ENCODE measurements at places on chromosomes 1 and 21.

DNA sequence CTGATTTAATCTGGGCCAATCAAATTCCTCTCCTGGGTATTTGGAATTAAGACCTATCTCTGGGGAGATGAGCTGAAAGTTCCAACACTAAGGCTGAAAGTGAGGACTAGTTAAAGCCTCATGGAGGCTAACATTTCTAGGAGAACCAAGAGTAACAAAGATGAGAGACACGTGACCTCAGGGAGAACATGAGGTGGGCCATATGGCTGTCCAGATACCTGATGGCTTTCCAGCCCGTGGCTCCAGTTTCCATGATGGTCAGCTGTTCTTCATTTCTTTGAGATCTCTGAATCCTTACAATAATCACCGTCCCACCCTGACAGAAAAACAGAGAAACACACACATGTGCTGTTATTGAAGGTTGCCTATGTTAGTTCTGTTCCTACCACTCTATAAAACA lies 66.1 kb downstream of the LEPR start:
- H3K27ac ChIP-seq: no peak overlapping the region
- no peak overlapping the region for H3K4me3 ChIP-seq
- DNase-seq: no peak
- no peaks in the 10 kb centered on the region for H3K4me1 ChIP-seq
- no peaks in the 10 kb centered on the region for H3K36me3 ChIP-seq

DNA sequence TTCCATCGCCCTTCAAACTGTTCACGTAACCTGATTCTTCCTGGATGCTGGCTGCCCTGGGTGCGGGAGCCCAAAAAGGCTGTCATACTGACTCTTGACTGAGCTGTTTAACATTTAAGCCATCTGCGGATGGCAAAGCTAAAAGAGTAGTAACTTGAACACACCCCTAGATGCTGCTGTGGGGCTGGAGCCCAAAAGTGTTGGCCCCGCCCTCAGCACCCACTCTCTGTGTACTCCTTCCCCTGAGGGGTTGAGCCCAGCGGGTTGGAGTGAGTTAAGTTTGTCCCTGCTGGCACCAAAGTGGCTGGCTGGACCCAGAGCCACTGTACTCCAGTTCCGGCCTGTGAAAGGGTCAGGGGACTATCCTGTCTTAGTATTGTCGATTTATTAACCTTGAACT lies 640.6 kb downstream of the PTPRU start:
- no peak for DNase-seq
- peaks cover 6% of the 10 kb centered on the region for H3K4me1 ChIP-seq
- no peaks in the 10 kb centered on the region for H3K36me3 ChIP-seq
- H3K4me3 ChIP-seq: no peak overlapping the region
- H3K27ac ChIP-seq: no peak overlapping the region
- H3K27me3 ChIP-seq: peaks cover 16% of the 10 kb centered on the region

DNA sequence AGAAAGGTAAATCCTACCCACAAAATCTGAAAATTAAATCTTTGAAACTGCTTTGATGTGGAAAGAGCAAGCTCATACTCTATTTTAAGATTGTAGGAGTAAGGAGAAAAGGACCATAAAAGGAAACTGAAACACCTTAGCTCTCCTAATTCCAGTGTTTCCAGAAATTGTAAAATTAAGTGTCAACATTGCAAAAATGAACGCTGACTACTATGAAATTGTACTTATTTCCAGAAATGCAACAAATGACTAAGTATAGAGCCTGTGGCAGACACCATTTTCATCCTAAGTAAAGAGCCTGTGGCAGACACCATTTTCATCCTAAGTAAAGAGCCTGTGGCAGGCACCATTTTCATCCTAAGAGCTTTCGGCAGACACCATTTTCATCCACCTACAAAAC lies 6.9 kb upstream of the SIPA1L2 start:
- no peak overlapping the region for H3K27ac ChIP-seq
- H3K27me3 ChIP-seq: no peaks in the 10 kb centered on the region

- H3K4me1 ChIP-seq: no peaks in the 10 kb centered on the region
- no peak overlapping the region for H3K27ac ChIP-seq
- no peak for DNase-seq
- no peak overlapping the region for H3K4me3 ChIP-seq
These were observed 329.8 kb downstream of the RPS6KC1 start for GRCh38 chr1:213380865-213381264.

GRCh38 chr1:187326557-187326956 lies 497.8 kb downstream of the PLA2G4A start:
- H3K27ac ChIP-seq: no peak overlapping the region
- no peak overlapping the region for H3K4me3 ChIP-seq
- no peaks in the 10 kb centered on the region for H3K36me3 ChIP-seq
- peaks cover 5% of the 10 kb centered on the region for H3K4me1 ChIP-seq

GRCh38 chr1:116111524-116112021 lies 374 bp downstream of the MAB21L3 start:
- H3K27ac ChIP-seq: peak overlapping the region; percentile 86
- H3K27me3 ChIP-seq: no peaks in the 10 kb centered on the region
- H3K4me3 ChIP-seq: no peak overlapping the region
- no peaks in the 10 kb centered on the region for H3K36me3 ChIP-seq
- peak; percentile 56 for DNase-seq

DNA sequence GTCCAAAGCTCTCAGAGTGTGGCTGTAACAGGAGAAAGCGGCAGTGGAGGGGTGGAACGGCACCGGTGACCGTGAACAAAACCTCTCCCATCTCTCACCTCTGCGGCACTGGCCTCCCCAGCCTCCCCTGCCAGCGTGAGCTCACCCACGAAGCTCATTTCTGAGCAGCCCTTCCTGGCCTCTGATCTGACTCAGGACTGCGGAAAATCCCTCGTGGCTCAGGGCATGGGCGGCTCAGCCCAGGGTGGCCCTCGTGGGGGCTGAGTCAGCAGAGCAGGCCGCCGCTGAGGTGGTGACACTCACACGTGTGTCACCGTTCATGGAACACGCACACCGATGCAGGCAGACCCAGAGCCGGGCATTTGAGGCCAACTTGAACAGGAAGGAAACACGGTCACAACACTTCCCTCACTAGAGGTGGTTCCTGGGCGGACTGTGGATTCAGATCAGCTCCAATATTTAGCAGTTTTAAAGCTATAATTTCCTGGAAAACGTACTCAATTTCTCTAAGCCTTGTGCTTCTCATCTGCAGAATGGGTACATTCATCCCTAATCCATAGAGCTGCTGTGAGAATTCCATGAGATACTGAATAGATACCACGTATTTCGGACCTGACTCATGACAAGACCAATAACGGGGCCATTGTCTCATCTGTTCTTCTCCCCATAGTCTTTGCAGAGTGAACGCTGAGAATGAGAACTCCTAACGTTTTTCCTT lies 115.0 kb upstream of the TMPRSS2 start:
- no peak overlapping the region for H3K4me3 ChIP-seq
- H3K27ac ChIP-seq: peak overlapping the region; percentile 15
- no peak for DNase-seq
- H3K27me3 ChIP-seq: no peaks in the 10 kb centered on the region
- H3K36me3 ChIP-seq: peaks cover 6% of the 10 kb centered on the region

GRCh38 chr1:62735491-62736171 lies 47.4 kb upstream of the DOCK7 start:
- H3K4me1 ChIP-seq: peaks cover 6% of the 10 kb centered on the region
- no peaks in the 10 kb centered on the region for H3K36me3 ChIP-seq
- no peak overlapping the region for H3K4me3 ChIP-seq
- peak; percentile 13 for DNase-seq
- peaks cover 5% of the 10 kb centered on the region for H3K27me3 ChIP-seq
- no peak overlapping the region for H3K27ac ChIP-seq

- H3K27me3 ChIP-seq: no peaks in the 10 kb centered on the region
- H3K27ac ChIP-seq: no peak overlapping the region
- DNase-seq: no peak
- no peaks in the 10 kb centered on the region for H3K36me3 ChIP-seq
- no peak overlapping the region for H3K4me3 ChIP-seq
- H3K4me1 ChIP-seq: peaks cover 7% of the 10 kb centered on the region
These were observed 15.8 kb upstream of the TNFRSF8 start for GRCh38 chr1:12047120-12047876.

DNA sequence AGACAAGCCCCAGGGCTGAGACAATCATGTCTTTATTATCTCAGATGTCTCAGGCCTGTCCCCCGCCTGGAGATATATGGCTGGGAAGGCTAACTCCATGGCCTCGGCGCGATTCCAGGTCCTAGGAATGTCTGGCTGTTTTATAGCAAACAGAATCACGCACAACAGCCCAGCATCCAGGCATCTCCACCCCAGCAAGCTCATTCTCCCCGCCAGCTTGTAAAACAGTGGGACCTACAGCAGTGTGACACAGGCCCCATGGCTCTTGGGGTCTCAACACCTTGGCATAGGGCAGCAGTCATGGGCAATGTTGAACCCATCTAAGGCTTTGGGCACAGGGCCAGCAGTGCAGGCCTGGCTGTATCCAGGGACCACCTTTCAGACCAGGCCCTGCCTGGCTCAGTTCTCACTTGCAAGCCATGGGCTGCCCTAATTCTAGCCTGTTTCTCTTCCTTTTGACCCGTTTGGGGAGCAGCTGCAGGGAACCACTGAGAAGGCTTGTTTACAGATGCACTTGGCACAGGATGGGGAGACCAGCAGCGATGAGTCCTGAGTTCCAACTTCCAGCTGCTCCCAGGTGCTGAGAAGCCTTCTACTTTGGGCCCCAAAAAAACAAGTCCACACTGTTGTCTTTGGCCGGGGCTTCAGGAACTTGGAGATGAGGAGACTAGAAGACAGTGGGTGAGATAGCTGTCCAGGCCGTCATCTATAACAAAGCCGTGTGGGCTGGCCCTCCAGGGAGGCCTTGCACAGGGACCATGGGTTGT lies 34.4 kb downstream of the WNT4 start:
- no peak overlapping the region for H3K4me3 ChIP-seq
- H3K4me1 ChIP-seq: no peaks in the 10 kb centered on the region
- DNase-seq: no peak
- H3K27ac ChIP-seq: peak overlapping the region; percentile 61
- H3K36me3 ChIP-seq: peaks cover 44% of the 10 kb centered on the region
- no peaks in the 10 kb centered on the region for H3K27me3 ChIP-seq

GRCh38 chr1:197464044-197464443 lies 196.0 kb downstream of the CRB1 start:
- peak overlapping the region; percentile 42 for H3K4me3 ChIP-seq
- DNase-seq: peak; percentile 87
- no peaks in the 10 kb centered on the region for H3K27me3 ChIP-seq
- peak overlapping the region; percentile 95 for H3K27ac ChIP-seq
- H3K4me1 ChIP-seq: peaks cover 17% of the 10 kb centered on the region
- H3K36me3 ChIP-seq: no peaks in the 10 kb centered on the region

DNA sequence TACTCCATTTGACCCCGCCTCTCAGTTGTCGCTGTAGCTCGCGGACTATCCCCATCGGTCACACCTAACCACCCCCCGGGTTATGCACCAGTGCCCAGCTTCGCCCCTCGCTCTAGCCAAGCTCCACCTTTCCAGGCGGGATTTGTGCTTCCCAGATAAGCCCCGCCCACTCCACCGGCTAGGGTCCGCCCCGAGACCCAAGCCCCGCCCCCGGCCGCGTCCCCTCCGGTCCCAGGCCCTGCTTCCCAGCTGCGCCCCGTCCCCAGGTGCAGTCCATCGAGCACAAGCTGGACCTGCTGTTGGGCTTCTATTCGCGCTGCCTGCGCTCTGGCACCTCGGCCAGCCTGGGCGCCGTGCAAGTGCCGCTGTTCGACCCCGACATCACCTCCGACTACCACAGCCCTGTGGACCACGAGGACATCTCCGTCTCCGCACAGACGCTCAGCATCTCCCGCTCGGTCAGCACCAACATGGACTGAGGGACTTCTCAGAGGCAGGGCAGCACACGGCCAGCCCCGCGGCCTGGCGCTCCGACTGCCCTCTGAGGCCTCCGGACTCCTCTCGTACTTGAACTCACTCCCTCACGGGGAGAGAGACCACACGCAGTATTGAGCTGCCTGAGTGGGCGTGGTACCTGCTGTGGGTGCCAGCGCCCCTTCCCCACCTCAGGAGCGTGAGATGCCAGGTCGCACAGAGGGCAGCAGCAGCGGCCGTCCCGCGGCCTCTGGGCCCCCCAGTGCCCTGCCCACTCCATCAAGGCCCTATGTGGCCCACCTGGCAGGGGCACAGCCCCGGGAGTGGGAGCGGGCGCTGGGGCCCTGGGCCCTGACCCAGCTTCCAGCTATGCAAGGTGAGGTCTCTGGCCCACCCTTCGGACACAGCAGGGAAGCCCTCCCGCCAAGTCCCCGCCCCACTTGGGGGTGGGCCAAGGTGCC lies 23.9 kb downstream of the CITED4 start:
- H3K27me3 ChIP-seq: no peaks in the 10 kb centered on the region
- no peaks in the 10 kb centered on the region for H3K36me3 ChIP-seq
- no peaks in the 10 kb centered on the region for H3K4me1 ChIP-seq
- no peak overlapping the region for H3K4me3 ChIP-seq
- no peak overlapping the region for H3K27ac ChIP-seq
- DNase-seq: no peak

GRCh38 chr1:4624801-4625200 lies 29.6 kb upstream of the AJAP1 start:
- no peaks in the 10 kb centered on the region for H3K27me3 ChIP-seq
- no peaks in the 10 kb centered on the region for H3K36me3 ChIP-seq
- H3K4me1 ChIP-seq: no peaks in the 10 kb centered on the region

DNA sequence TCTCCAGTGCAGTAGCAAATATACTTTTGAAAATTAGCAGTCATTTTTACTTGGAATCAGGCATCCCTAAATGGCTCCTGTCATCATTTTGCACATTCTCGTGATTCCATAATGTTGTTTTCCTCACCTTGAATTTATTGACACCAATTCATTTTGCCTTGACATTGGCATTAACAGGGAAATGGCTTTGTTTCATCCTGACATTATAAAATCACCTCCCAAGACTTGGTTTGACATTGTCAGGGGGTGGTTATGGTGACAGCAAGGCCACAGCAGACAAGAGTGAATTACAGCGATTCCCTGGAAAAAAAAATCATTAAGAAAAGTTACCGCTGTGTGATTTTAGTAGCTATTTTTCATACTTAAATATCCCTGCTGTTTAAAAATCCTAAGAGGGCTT lies 327.0 kb downstream of the NTNG1 start:
- H3K36me3 ChIP-seq: no peaks in the 10 kb centered on the region
- no peak for DNase-seq
- H3K4me1 ChIP-seq: no peaks in the 10 kb centered on the region
- H3K4me3 ChIP-seq: no peak overlapping the region

GRCh38 chr1:159054427-159054826 lies 22.1 kb downstream of the AIM2 start:
- DNase-seq: peak; percentile 25
- H3K27ac ChIP-seq: peak overlapping the region; percentile 2
- peaks cover 83% of the 10 kb centered on the region for H3K36me3 ChIP-seq
- H3K27me3 ChIP-seq: no peaks in the 10 kb centered on the region

- H3K27me3 ChIP-seq: no peaks in the 10 kb centered on the region
- H3K36me3 ChIP-seq: peaks cover 94% of the 10 kb centered on the region
- DNase-seq: peak; percentile 77
- peak overlapping the region; percentile 87 for H3K27ac ChIP-seq
- peaks cover 29% of the 10 kb centered on the region for H3K4me1 ChIP-seq
- peak overlapping the region; percentile 64 for H3K4me3 ChIP-seq
These were observed 15.2 kb downstream of the RIPK4 start for GRCh38 chr21:41751611-41752011.

- no peak overlapping the region for H3K4me3 ChIP-seq
- peaks cover 7% of the 10 kb centered on the region for H3K4me1 ChIP-seq
- DNase-seq: no peak
- no peak overlapping the region for H3K27ac ChIP-seq
These were observed 502 bp downstream of the VANGL2 start for GRCh38 chr1:160400646-160401486.

Data from MCF 10A (cell line).